Activated naive CD8-positive, alpha-beta T cell treated with anti-CD3 and anti-CD28 coated beads, Interleukin-2, amount 50 U/mL, for 24 hours (primary cell): ENCODE measurements at places on chromosomes 2 and 18.

DNA sequence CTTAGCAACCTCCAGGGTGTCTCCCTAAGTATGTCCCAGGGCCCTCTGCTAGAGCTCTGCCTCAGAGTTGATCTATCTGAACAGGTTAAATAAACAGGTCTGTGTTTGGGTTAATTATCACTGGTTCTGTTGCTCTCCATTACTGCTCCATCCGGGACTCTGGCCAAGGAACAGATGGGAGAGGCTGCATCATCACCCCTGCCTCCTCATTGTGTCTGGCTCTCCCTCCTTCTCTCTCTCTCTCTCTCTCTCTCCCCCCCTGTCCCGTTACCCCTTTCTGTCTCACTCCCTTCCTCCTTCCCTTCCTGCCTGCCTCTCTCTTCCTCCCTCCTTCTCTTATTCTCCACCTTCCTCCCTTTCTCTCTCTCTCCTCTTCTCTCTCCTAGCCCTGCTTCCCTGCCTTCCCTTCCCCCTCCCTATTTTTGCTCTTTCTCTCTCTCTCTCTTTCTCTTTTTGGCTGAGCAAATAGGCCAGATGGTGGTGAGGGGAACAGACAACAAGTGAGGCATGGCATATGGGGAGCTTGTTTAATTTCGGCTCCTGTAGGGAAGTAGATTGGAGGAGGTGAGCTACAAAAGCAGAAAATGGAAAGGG, 62.1 kb downstream of the SETBP1 start:
- no peaks in the 10 kb centered on the region for H3K36me3 ChIP-seq
- H3K4me1 ChIP-seq, result peaks cover 3% of the 10 kb centered on the region
- H3K27ac ChIP-seq, result no peak overlapping the region
- DNase-seq, result no peak
- peaks cover 19% of the 10 kb centered on the region for H3K27me3 ChIP-seq

GRCh38 chr2:144848423-144848822, 328.5 kb upstream of the ZEB2 start:
- no peak overlapping the region for H3K27ac ChIP-seq
- no peaks in the 10 kb centered on the region for H3K27me3 ChIP-seq
- no peak for DNase-seq
- H3K4me3 ChIP-seq, result no peak overlapping the region

GRCh38 chr2:235665661-235666212, 171.9 kb downstream of the AGAP1 start:
- no peaks in the 10 kb centered on the region for H3K36me3 ChIP-seq
- H3K27me3 ChIP-seq, result peaks cover 58% of the 10 kb centered on the region
- no peak overlapping the region for H3K27ac ChIP-seq
- H3K4me3 ChIP-seq, result no peak overlapping the region
- H3K4me1 ChIP-seq, result peaks cover 5% of the 10 kb centered on the region
- no peak for DNase-seq

DNA sequence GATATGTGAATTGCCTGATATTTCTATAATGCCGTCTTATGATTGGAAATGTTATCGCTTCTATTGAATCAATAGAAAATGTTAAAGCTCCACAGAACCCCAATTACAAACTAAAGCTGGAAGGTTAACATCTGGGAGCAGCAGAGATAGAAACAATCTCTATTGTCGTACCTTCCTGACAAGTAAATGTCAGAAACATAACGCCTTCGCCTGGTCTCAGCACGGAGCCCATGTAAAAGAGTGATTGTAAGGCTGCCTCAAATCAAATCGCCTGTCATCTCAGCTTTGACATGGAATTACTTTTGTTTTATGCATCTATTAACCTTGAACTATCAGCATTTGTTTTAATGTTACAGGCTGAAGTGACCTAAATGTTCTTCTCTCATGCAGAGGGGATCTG, 885.9 kb upstream of the PIK3C3 start:
- H3K27me3 ChIP-seq, result no peaks in the 10 kb centered on the region
- no peaks in the 10 kb centered on the region for H3K36me3 ChIP-seq
- no peak for DNase-seq
- H3K4me3 ChIP-seq, result no peak overlapping the region
- H3K27ac ChIP-seq, result no peak overlapping the region
- H3K4me1 ChIP-seq, result no peaks in the 10 kb centered on the region

GRCh38 chr18:24678107-24678506, 217.7 kb downstream of the HRH4 start:
- H3K27ac ChIP-seq, result no peak overlapping the region
- H3K36me3 ChIP-seq, result no peaks in the 10 kb centered on the region
- H3K4me1 ChIP-seq, result peaks cover 8% of the 10 kb centered on the region
- DNase-seq, result no peak
- peaks cover 7% of the 10 kb centered on the region for H3K27me3 ChIP-seq
- H3K4me3 ChIP-seq, result no peak overlapping the region

GRCh38 chr2:23523373-23524260, 138.6 kb downstream of the KLHL29 start:
- peaks cover 7% of the 10 kb centered on the region for H3K4me1 ChIP-seq
- H3K36me3 ChIP-seq, result no peaks in the 10 kb centered on the region
- DNase-seq, result no peak
- no peak overlapping the region for H3K27ac ChIP-seq
- H3K4me3 ChIP-seq, result no peak overlapping the region

GRCh38 chr2:148751907-148752306, 107.4 kb downstream of the EPC2 start:
- peaks cover 32% of the 10 kb centered on the region for H3K36me3 ChIP-seq
- H3K4me1 ChIP-seq, result peaks cover 16% of the 10 kb centered on the region
- no peak overlapping the region for H3K27ac ChIP-seq

- no peak overlapping the region for H3K27ac ChIP-seq
- no peaks in the 10 kb centered on the region for H3K4me1 ChIP-seq
- DNase-seq, result no peak
- no peaks in the 10 kb centered on the region for H3K36me3 ChIP-seq
- no peaks in the 10 kb centered on the region for H3K27me3 ChIP-seq
- no peak overlapping the region for H3K4me3 ChIP-seq
Observed at GRCh38 chr18:30582078-30582477, 460.5 kb downstream of the DSC3 start.

DNA sequence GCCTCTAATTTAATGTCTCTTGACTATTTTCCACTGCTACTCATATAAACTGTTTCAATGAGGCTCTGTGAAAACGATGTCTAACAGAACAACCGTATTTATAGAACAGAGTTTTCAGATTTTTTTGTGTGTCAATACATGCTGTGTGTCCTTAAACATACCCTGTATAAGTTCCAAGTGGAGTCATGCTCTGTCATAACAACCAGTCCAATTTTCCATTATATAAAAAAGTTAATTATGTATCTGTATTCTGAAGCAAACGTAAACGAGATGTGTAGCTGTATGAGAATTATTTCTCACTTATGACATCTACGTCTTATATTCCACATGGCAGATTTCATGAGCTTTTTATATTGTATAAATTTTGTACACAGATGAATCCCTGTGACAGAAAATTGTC, 13.9 kb upstream of the GULP1 start:
- H3K27ac ChIP-seq, result no peak overlapping the region
- no peaks in the 10 kb centered on the region for H3K36me3 ChIP-seq
- H3K4me1 ChIP-seq, result no peaks in the 10 kb centered on the region

DNA sequence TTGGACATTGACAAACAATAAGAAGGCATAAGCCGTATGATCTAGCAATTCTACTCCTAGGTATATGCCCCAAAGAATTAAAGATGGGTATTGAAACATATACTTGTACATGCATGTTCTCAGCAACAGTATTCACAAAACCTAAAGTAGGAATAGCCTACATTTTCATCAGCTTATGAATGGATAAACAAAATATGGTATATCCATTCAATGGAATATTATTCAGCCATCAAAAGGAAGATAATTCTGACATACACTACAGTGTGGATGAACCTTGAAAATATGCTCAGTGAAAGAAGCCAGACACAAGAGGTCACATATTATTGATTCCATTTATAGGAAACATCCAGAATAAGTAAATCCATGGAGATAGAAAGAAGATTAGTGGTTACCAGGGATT, 56.0 kb downstream of the CELF4 start:
- H3K36me3 ChIP-seq, result no peaks in the 10 kb centered on the region
- no peak for DNase-seq
- H3K4me3 ChIP-seq, result no peak overlapping the region
- H3K27ac ChIP-seq, result no peak overlapping the region

DNA sequence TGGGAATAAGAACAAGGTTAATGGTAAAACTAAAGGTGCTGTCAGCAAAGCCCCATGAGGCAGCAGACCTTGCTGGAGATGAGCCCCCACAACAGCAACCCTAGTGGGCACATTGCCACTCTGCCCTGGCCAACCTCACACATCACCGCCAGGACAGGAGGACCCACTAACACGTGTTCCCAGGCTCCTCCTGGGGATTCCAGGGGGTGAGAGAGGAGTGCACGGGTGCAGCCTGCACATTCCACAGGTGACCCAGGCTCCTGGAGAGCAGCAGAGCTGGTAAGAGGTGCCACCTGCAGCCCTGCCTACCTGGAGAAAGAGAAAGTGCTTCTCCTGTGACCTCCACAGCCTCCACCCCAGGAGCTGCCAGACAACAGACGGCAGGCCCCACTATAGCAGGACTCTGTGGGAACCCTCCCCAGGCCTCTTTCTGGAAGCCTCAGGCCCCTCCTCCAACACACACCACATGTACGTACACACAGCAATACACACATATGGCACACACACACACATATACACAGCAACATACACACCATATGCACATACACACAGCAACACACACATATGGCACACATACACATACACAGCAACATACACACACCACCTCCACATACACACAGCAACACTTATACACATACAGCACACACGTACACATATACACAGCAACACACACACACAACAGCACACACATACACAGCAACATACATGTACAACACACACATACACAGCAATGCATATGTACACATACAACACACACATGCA, 187.1 kb downstream of the GLI2 start:
- H3K4me1 ChIP-seq, result no peaks in the 10 kb centered on the region
- no peak overlapping the region for H3K4me3 ChIP-seq
- no peak for DNase-seq
- no peak overlapping the region for H3K27ac ChIP-seq
- no peaks in the 10 kb centered on the region for H3K36me3 ChIP-seq

DNA sequence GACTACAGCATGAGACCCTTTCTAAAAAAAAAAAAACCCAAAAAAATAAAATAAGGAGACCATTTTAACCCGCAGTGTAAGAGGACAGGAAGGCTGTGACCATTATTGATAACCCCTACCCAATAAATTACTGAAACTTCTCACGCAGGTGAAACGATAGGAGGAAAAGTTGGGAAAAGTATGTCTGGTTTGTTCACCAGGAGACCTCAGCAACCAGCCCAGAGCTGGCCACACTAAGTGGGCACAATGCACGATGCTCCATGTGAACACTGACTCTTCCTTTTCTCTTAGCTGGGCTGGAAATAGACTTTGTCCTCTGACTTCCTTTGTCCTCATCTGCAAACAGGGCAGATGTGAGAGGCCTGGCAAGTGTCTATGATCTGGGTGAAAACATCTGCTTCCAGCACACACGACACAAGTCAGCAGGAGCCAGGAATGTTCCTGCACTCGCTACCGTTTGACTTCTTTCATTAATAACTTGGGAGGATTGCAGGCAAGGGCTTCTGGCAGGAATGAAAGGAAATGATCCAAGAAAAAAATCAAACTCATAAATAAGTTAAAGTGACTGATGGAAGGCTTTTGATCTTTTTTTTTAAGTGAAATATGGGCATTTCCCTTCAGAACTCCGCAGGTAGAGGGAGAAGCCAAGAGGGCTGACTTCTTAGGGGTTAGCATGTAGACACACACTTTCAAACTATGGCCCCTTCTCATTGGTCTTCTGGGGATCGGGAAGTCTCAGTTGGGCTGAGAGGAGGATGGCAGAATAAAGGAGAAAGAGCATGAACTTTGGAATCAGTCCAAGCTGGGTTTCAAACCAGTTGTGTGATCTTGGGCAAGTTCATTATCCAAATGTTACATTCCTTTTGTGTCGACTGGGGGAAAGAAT, 137.4 kb upstream of the MYCN start:
- no peaks in the 10 kb centered on the region for H3K27me3 ChIP-seq
- no peaks in the 10 kb centered on the region for H3K36me3 ChIP-seq
- no peak overlapping the region for H3K4me3 ChIP-seq

- H3K4me1 ChIP-seq, result no peaks in the 10 kb centered on the region
- DNase-seq, result no peak
- H3K27me3 ChIP-seq, result no peaks in the 10 kb centered on the region
- H3K4me3 ChIP-seq, result no peak overlapping the region
- H3K27ac ChIP-seq, result no peak overlapping the region
Observed at GRCh38 chr18:65415098-65415497, 335.7 kb upstream of the CDH7 start.

DNA sequence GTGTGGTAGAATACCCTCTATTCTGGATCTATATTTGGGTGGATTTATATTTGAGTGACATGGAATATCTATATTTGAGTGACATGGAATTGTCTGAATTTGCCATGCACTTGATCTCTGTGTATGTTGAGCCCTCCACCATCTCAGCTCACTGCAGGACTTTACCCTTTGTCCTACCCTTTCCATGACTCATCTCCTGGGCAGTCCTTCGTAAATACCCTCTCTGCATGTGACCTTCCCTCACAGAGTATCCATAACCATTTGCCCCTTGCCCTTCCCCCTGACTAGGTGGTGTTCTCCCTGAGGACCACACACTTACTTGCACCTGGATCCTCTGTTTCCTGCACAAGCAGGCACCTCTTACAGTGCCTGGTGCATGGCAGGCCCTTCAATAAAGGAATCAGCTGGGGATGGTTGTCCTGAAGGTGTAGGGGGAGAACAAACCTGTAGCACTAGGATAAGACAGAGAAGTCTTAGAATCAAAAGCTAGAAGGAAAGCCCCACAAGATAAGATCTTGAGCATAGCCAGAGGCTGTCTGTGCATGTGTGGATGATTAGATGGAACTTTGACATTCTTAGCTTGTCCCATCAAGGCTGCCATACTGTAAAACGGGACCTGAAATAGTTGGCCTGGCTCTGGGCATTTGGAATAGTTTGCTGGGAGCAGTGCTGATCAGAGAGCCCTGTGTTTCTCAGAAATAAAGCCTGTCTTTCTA, 230.4 kb downstream of the FHOD3 start:
- DNase-seq, result no peak
- no peaks in the 10 kb centered on the region for H3K36me3 ChIP-seq
- no peaks in the 10 kb centered on the region for H3K4me1 ChIP-seq
- no peak overlapping the region for H3K27ac ChIP-seq
- H3K4me3 ChIP-seq, result no peak overlapping the region

DNA sequence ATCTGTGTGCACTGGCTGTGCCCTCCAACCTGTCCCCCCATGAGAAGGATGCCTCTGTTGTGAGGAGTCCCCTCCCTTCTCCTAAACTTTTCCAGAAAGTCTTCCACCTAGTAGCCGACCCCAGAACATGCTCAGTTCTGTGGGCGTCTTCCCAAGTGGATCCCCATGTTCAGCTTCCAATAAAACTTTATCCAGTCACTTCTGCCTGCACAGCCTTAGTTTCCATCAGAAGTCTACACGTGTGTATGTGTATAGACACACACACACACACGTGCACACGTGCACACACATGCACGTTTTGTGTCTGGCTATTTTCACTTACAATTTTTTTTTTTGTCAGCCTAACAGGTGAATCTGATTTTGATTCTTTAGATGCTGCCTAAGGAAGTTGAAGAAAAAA, 115.1 kb downstream of the RTP5 start:
- no peaks in the 10 kb centered on the region for H3K36me3 ChIP-seq
- no peak for DNase-seq
- H3K27me3 ChIP-seq, result no peaks in the 10 kb centered on the region
- H3K4me3 ChIP-seq, result no peak overlapping the region

- H3K4me1 ChIP-seq, result peaks cover 26% of the 10 kb centered on the region
- peaks cover 2% of the 10 kb centered on the region for H3K36me3 ChIP-seq
Observed at GRCh38 chr2:8435608-8436007, 246.2 kb upstream of the ID2 start.
